ENCODE measurements at places on chromosomes 2 and 18.

DNA sequence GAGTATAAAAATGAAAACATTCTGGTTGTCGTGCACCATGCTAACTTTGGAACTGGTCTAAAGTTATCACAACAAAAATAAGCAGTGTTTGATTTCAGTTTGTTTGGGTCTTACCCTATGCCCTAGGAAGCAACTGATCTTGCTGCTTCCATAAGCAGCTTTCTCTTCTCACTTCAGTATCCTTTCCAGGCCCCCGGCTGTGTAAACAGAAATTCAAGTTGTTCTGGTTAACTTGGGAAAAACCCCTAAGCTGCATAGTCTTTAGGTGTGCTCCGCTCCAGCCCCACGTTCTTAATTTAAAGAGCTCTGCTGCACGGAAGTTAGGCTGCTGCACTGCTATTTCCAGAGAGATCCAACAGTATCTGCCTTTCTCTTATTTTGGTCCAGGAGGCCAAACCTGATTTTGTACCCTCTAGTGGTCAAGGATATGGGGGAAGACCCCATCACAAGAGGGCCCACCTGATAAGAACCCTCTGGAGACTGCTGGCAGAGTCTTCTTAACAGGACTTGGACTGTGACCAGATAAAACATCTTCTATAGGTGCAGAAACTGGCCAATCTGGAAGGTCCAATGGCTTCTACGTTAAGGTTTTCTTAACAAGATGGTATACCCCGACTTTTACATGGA, 69.1 kb downstream of the FEZ2 start:
- no peak for DNase-seq

GRCh38 chr2:224775647-224776046, 59.5 kb upstream of the CCDC195 start:
- no peak for DNase-seq

GRCh38 chr2:2992634-2993033, 385.0 kb downstream of the EIPR1 start:
- no peak for DNase-seq

- DNase-seq, result no peak
Observed at GRCh38 chr18:3593381-3593903, 143.5 kb downstream of the TGIF1 start.

DNA sequence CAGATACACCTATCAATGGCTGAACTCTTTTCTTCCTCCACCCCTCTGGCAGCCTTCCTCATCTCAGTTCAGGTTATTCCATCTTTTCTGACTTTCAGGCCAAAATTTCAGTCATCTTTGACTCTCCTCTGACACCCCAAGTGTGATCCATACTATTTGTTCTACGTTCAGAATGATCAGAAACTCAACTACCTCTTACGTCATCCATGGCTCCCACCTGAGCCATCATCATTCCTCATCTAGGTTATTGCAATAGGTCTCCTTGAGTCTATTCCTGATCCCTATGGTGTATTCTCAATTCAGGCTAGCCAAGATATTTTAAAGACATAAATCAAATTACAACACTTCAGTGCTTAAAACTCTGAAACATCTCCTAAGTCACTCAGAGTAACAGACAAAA, 589.7 kb downstream of the ERBB4 start:
- no peak for DNase-seq

GRCh38 chr2:233440714-233441113, 86.4 kb downstream of the DGKD start:
- no peak for DNase-seq

DNA sequence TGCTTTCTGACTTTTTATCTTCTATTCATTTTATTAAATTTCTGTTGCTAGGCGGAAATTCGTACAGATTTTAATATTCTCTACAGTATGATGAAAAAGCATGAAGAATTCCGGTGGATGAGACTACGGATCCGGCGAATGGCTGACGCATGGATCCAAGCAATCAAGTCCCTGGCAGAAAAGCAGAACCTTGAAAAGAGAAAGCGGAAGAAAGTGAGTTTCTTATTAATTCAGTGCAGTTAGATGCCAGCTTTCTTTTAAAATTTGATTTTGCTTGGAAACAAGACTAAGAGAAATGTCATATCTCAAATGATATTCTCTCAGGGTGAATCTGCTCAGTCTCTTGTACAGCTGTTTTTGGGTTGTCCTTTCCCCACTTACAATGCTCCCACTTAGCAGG, 84.3 kb downstream of the MGAT5 start:
- DNase-seq, result no peak

DNA sequence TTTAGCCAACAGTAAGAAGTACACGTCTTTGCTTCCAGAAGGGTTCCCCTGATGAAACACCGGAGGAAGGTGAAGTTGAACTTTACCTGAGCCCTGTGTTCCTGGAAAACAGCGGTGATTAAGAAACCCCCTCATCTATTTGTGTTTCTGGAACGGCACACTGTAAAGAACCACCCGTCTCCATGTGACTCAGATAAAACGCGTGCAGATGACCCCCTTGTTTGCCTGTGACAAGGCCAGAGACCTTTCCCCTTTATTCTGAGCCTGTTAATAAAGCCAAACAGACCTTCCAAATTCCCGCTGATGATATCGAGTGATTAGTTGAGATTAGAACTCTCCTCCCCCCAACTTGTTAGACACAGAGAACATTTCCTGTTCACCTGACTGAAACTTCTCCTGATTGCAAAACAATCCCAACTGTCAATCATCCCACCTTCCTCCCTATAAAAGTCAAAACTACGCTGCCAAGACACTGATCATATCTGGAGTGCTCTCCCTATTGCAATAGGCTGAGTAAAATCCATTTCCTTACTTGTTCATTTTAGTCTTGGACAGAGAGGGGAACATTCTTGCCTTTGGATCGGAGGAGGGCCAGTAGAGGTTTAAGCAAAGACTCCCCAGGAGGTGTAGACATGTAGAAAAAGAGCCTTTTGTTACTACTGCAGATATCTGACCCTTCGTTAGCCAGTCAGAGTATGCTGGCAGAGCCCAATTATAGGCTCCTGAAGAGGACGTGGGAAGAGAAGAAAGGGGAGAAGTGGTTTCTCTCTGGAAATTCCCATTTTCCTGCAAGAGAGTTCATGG, 914 bp upstream of the IWS1 start:
- no peak for DNase-seq

- DNase-seq, result no peak
Observed at GRCh38 chr2:176804392-176804791, 408.2 kb upstream of the HNRNPA3 start.

DNA sequence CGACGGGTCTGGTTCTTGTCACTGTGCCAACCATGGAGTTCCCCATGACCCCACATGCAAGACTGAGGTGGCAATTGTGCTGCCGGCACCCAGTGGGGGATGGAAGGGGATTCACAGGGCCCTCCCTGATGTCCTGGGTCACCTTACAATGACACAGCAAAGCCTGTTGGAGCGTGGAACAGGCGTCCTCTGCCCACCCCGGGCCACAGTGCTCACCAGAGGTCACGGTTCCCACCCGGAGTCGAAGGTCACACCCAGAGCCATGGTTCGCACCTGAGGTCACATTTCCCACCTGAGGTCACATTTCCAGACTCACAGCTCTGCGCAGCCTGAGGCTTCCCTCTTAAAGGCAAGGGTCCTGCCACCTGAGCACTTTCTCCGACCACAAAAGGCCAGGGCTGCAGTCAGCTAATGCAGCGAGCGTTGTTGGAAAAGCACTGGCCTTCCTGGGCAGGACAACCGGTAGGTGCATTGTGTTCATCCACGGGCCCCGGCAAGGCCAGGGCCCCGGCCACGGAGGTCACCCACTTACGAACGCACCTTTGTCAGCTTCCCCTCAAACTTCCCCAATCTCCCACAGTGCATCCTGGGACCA, 24.0 kb downstream of the KIF1A start:
- no peak for DNase-seq

DNA sequence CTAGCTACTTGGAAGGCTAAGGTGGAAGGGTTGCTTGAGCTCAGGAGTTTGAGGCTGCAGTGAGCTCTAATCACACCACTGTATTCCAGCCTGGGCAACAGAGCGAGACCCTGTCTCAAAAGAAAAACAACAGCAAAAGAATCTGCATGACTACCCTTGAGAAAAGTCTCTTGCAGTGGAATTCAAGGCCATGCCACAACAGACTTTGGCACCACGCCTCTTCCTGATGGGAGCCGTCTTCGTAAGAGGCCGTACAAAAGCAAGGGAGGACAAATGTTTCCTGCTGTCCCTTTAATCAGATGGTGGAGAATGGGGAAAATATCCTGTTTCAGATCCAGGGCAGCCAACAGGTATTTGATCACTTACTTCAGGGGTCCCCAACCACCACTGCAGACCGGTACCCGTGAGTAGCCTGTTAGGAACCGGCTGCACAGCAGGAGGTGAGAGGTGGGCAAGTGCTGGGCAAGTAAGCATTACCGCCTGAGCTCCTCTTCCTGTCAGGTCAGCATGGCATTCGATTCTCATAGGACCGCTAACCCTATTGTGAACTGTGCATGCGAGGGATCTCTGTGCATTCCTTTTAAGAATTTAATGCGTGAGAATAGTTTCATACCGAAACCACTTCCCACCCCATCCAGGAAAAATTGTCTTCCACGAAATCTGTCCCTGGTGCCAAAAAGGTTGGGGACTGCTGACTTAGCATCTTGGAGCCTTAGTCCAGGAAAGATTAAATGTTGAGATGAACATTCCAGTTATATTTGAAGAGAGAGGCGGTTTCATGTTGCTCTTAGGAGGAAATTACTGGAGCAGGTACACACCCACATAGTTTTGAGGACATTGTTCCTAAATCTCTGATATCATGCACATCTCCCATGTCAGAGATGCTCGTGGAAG, 94.4 kb upstream of the XPO1 start:
- no peak for DNase-seq

- DNase-seq, result no peak
Observed at GRCh38 chr2:201093573-201093972, 21.8 kb downstream of the NDUFB3 start.

DNA sequence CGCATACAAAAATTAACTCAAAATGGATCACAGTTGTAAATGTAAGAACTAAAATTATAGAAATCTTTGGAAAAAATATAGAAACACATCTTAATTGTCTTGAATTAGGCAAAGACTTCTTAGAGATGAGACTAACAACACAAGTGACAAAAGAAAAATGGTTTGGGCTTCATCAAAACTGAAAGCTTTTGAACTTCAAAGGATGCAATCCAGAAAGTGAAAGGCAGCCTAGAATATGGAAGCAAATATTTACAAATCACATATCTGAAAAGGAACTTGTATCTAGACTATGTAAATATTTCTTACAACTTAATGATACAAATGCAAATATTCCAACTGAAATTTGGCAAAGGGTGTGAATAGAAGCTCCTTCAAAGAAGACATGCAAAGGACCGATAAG, 582.8 kb upstream of the ZEB2 start:
- no peak for DNase-seq

GRCh38 chr2:16552202-16552601, 113.4 kb downstream of the CYRIA start:
- no peak for DNase-seq

- no peak for DNase-seq
Observed at GRCh38 chr2:8009010-8009597, 672.8 kb upstream of the ID2 start.

GRCh38 chr18:63074981-63075404, 244.6 kb downstream of the BCL2 start:
- DNase-seq, result peak; percentile 29

- DNase-seq, result no peak
Observed at GRCh38 chr2:169136885-169137534, 67.6 kb downstream of the DHRS9 start.

- no peak for DNase-seq
Observed at GRCh38 chr2:61949714-61950560, 44.5 kb downstream of the COMMD1 start.

- no peak for DNase-seq
Observed at GRCh38 chr2:26933431-26934334, 36.8 kb upstream of the MAPRE3 start.

- no peak for DNase-seq
Observed at GRCh38 chr2:46679761-46680160, 200.4 kb downstream of the TMEM247 start.

DNA sequence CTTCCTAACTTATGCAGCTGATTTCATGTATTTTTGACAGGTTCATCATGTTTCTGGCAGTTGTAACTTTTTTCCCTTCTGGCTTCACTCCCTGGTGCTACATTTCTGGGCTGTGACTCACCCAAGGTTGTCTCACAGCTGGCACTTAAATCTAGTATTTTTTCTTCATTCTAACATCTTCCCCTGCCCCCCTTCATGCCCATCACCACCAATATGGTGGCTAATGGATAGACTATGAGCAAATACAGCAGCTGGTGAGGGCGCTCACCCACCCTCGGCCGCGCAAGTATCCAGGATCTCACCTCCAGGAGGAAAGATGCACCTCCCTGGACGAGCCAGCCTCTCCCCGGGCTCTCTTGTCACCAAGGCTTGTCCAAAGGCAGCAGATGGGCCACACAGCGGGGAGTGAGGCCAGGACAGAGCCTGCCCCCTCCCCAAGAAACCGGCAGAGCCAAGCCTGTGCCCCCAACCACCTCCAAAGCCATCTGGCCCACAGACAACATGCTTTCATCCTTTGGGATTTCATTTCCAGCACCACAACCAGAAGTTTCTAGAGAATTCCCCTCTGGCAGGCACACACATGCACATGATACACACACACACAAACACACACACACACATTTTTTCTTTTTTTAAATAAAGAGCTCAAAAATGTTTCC, 39.1 kb downstream of the ATOH8 start:
- peak; percentile 99 for DNase-seq

GRCh38 chr2:20696366-20696765, 29.4 kb downstream of the GDF7 start:
- DNase-seq, result no peak

DNA sequence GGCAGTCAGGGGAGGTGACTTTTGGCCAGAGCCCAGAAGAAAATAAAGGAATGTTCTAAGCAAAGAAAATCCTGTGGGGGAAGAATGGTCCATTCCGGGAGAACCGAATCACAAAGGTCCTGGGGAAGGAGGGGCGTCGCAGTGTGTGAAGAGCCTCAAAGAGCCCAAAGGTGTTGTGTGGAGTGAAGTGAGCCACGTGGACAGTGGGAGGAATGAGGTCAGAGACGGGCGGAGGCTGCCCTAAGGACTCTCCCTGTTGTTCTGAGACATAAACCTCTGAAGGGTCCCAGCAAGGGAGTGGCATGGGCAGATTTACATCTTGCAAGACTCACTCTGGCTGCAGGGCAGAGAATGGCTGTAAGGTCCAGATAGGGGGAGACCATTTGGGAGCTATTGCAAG, 91.3 kb upstream of the SEC11C start:
- no peak for DNase-seq

DNA sequence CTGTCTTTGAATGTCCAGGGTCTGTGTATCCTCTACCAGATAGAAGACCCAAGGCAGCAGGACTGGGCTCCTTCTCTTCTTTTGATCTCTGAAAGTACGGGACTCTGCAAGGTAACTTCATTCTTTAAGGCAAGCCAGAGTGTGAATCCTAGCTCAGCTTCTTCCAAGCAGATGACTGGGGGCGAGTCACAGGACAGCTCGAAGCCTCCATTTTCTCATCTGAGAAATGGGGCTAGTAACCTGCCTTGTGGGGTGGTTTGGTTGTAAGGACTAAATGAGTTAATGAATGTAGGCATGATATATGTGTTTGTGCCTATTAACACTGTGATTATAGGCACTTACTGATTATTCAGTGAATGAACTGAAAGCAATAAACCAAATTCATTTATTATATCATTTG, 46.7 kb downstream of the DGKD start:
- DNase-seq, result no peak

All from NCI-H446 treated with DMSO at 0.1 percent for 48 hours (cell line).